ENCODE measurements at places on chromosomes 2 and 18.

- DNase-seq = no peak
Measured at GRCh38 chr2:23476786-23477185, 91.8 kb downstream of the KLHL29 start.

GRCh38 chr18:6610466-6610865 lies 119.0 kb upstream of the ARHGAP28 start:
- DNase-seq = no peak

DNA sequence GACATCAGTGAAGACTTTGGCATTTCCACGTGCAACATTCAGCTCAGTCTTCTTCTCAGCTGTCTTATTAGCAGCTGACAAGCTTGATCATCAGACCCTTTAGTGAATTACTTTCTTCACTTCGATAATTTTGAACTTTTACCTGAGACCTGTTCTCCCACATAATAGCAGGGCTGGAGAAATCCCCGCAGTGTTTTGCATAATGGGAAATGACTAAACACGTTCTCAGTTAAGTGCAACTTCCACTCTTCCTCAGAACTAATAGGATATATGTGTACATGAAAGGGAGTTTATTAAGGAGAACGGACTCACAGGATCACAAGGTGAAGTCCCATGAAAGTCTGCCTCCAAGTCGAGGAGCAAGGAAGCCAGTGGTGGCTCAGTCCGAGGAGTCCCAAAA lies 28.8 kb upstream of the MBP start:
- no peak for DNase-seq

DNA sequence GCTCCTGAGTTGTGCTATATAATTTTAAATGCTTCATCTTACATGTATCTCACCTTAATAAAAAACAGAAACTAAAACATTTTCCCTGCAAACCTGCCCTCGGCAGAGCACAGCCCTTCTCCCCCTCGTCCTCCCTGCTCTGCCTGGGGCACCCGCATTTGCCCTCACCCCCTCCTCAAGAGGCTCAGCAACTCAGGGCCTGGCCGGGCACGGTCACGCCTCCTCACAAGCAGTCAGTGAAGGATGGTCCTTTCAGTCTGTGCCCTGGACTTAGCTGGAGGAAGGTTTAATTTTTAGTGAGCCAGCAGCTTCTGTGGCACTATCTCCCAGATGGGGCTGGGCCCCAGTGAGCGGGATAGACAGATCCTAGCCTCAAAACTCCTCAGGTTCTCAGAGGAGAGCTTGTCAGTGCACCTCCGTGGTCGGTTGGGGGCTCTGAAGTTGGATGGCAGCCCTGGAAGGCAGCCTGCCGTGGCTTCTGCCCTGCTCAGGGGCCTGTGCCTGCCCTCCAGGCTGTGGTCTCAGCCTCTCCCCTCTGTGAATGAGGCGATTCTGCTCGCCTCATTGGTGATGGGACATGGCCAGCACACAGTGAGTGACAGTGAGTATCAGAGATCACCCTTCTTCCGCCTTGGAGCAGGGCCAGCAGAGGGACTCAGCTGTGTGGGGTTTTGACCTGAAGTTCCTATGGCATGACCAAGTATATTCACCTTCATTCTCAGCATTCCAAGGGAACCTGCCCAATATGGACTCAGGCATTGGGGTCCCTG lies 56.3 kb upstream of the AFF3 start:
- no peak for DNase-seq

- DNase-seq = no peak
Measured at GRCh38 chr2:187576906-187577305, 22.7 kb upstream of the TFPI start.

DNA sequence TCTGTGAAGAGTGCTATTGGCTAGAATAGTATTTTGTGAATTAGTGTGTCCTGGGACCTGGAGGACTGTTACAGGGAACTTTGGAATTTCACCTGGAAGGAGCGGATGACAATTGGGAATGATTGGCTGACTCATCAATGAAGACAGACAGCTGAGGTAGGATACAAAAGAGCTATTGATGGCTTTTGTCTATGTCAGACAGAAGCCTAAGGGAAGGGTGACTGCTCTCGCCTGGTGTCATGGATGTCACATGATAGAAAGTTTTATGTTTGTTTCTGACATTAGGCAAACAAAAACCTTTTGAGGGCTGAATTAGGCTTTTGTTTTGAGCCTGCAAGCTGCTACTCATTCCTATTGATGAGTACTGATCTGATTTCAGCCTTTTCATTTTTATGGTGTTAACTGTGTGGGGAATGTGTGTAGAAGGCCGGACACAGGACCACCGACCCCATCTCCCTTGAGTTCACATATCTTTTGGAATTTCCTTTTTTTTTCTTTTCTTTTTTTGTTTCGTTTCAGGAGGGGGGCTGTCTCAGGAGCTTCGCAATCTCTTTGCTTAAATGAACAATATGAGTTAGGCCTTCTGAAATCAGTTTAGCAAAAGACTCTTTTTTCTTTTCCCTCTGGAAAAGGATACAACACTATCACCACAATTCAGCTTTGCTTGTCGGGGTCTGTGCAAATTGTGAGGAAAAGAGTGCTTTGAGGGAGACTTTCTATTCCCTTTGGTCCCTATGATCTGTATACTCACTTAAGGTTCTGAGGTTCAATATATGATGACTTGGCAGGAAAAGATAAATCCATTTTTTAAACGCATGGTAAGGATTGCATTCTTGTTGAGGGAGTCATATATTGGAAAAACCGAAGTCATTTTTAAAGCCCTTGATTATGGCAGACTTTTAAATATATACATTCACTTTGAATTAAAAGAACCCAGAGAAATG lies 207.9 kb upstream of the FIGN start:
- DNase-seq = no peak

DNA sequence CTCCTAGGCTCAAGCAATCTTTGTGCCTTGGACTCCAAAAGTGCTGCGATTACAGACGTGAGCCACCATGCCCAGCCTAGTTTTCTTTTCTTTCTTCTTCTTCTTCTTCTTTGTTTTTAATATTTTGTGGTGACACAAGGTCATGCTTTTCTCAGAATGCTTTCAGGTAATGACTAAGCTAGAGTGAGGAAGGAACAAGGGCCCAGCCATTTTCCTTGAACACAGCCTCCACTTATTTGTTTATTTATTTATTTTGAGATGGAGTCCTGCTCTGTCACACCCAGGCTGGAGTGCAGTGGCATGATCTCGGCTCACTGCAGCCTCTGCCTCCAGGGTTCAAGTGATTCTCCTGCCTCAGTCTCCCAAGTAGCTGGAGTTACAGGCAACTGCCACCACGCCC lies 74.3 kb upstream of the ST3GAL5 start:
- DNase-seq = no peak

DNA sequence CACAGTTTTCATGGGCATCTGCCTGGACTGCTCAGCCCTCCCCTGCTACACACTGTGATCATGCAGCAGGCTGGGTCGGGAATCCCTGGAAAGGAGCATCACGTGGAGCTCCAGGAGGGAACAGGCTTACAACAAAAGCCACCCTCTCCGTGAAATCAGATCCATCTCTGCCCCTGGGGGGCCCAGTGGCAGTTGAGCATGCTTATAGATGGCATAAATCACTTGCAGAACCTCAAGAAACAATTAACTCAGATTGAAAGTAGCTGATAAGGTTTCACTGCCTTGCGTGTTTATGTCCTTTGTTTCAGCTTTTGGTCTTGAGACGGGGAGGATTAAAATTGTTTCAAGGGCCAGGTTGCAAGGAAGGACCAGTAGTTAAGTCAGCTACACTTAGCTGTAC lies 354.8 kb upstream of the MEIS1 start:
- no peak for DNase-seq

DNA sequence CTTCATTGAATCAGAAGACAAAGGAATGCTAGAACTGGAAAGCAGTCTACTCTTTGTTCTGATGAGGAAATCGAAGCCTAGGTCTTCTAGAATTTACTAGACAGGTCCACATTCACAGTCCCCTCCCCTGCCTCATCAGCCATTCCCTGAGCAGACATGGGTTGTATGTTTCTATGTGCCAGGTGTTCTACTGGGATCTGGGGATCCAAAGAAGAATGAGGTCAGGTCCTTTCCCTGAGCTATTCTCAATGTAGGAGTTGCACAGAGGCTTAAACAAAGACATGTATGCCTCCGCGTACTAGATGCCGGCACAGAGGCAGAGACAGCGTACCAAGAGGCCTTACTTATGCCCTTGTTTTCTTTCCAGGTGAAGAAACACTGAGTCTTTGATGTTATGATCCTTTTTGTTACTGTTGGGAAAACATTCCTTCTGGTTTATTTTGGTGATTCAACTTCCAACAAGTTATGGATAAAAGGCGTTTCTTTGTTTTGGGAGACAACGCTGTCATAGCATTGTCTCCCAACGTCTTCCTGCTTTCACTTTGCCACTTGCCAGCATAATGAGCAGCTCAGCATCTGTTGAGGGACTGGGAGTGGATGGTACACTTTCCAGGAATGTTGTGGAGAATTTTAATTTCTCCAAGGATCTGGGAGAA lies 174.4 kb downstream of the ALPK2 start:
- DNase-seq = no peak

- DNase-seq = no peak
Measured at GRCh38 chr2:216678813-216679657, 16.3 kb downstream of the IGFBP5 start.

- no peak for DNase-seq
Measured at GRCh38 chr2:231047274-231047922, 9.3 kb upstream of the PSMD1 start.

DNA sequence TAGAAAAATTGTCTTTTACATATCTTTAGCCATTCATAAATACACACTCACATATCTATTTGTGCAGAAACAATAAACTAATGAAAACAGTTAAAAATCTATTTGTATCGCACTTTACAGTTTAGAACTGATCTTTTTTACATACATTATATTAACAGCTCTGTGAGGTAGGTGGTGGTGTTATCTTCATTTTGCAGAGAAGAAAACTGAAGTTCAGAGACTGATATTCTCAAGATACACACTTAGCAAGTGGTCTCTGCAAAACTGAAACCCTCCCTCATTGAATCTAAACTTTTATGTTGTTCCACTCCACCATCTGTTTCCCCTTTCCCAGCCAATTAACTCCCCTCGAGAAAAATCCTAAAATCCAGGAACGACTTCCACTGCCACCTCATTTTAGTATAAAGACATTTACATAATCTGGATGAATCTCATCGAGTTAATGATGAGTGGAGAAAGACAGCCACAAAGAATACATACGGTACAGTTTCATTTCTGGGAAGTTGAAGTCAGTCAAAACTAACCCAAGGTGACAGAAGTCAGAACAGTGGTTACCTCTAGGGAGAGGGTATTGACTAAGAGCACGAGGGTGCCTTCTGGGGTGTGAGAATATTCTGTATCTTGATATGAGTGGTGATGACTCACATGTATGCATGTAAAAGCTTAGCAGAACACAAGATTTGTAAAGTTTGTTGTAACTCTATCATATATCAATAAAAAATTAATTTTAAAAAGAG lies 524.2 kb upstream of the TCF4 start:
- no peak for DNase-seq

DNA sequence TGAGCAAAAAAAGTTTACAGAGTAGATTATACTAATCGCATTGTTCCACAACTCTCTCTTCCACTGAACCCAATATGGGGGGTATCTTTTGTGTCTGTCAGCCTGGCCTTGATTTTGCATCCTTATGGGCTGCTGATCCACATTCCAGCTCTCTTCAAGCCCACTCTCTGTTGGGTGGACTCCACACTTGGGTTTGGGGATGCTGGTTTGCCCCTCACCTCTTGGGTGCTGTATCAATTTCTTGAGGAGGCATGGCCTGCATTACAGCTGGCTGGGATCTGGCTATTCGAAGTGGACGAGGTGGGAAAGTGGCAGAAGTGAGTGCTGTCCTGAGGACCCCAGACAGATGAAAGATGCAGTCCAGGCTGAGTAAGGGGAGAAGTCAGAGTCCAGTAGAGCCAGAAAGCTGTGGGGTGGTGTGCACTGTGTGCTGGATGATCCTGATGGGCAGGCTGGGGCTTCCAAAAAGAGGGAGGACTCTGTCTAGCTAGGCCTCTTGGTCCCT lies 141.4 kb downstream of the CAPN13 start:
- DNase-seq = no peak

DNA sequence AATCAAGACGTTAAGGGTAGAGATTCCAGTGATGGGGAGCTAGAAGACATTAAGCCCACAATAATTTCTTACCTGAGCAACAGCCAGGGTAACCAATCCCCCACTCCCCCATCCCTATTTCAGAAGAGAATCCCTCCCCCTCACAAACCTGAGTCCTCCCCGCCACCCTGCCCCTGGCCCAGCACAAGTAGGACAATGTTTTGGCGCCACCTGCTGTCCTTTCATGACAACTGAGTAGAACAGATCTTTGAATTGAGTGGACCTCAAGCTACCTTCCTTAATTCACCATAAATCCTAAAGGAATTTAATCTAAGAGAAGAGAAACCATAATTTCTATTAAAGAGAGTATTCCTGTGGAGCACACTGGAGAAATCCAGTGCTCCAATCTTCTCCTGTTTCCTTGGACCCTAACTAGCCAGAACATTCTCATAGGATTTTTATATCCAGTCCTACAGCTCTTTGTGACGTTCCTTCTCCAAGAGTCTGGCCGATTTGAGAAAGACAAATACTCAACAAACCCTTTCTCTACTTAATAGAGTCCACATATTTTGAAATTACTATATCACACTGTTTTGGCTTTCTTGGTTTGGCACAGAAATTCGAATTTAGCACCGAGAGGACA lies 41.1 kb downstream of the NHEJ1 start:
- DNase-seq = peak; percentile 1

DNA sequence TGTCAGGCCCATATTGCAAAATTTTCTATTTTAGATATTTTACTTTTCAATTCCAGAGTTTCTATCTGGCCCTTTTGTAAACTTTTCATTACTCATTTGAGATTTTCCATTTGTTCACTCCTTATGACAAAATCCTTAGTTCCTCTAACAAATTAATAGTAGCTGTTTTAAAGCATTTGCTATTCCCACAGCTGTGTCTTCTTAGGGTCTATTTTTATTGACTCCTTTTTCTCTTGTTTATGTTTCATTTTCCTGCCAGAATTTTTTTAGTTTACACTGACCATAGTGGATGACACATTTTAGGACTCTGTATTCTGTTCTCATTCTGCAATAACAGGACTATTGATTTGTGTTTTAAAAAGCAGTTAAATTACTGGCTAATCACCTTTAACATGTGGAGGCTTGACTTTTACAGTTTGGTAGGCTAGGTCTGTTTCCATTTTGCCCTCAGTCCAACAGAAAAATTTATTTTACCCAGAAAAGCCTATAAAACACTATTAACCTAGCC lies 30.0 kb downstream of the PID1 start:
- DNase-seq = no peak

DNA sequence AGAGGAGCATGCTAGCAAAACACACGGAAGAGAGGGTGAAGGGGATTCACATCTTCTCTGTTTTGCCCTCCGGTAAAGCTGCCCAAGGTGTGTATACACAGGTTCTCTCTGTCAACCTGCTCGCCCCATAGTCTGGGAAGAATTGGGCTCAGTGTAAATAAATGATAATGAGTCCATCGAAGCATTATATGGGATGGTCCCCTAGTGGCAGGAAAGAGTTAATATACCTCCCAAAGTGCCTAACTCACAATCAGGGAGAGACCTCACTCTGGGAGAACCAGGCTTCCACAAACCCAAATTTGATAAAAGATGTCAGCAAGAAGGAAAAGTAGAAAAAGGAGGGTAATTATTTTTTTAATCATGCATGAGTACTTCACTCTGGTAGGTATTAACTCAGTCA lies 262.2 kb upstream of the ZNF521 start:
- no peak for DNase-seq

GRCh38 chr2:78023356-78023755 lies 501.2 kb upstream of the LRRTM4 start:
- DNase-seq = no peak

Measured in SHP77 treated with DMSO at 0.1 percent for 48 hours (cell line).